ENCODE measurements at places on chromosomes 4 and X.

- no peak for DNase-seq
Measured at GRCh38 chr4:33381816-33382215, 2661.6 kb downstream of the PCDH7 start.

GRCh38 chrX:50877310-50877709 is 33.2 kb upstream of the BMP15 start:
- no peak for DNase-seq

- DNase-seq = no peak
Measured at GRCh38 chrX:101287402-101287801, 3.7 kb downstream of the TAF7L start.

GRCh38 chr4:47122592-47123291 is 91.4 kb downstream of the GABRB1 start:
- no peak for DNase-seq

- no peak for DNase-seq
Measured at GRCh38 chr4:167966143-167966542, 126.2 kb upstream of the ANXA10 start.

DNA sequence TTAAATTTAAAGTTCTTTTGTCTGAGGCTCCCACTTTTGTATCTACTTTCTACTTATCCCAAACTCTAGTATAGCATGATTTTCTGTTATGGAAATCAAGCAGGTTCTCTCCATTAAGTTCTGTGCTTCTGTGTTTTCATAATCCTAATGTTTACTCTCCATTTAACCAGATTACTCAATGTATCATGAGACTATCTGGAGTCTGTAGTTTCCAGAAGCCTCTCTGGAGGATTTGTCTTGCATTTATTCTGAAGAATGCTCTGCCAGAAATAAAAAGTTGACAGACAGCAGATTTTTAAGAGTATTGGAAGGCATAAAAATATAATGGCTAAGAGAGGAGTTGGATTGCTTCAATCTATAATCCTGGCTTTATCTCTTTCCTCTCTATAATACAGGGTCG is 39.2 kb upstream of the PLS3 start:
- DNase-seq = no peak
